Activated T-helper 17 cell treated with anti-CD3 and anti-CD28 coated beads, Interleukin-2, amount 50 U/mL, for 72 hours (primary cell): ENCODE measurements at places on chromosomes 6 and 20. TPM values are rescaled to one million over a fixed set of nuclear protein-coding genes. Genes with fewer than 3 reads are reported as not detected.

MYH7B gene
- total RNA-seq, result 0.29 TPM

CTAGE9 gene
- total RNA-seq, result not detected

SALL4 gene
- 0.50 TPM for total RNA-seq

PRDM13 gene
- total RNA-seq, result not detected

OR2H1 gene
- total RNA-seq, result not detected

TULP1 gene
- not detected for total RNA-seq

TRIM10 gene
- total RNA-seq, result not detected

ZSCAN23 gene
- 0.24 TPM for total RNA-seq

FAM162B gene
- total RNA-seq, result not detected

CHMP4B gene
- total RNA-seq, result 63.5 TPM

GRCh38 chr20:63945921-63946920 is 10.0 kb downstream of the UCKL1 start:
- no peak for ATAC-seq
- H3K36me3 ChIP-seq, result peaks cover 24% of the 10 kb centered on the region
- H3K4me3 ChIP-seq, result peak overlapping the region; percentile 74

DNA sequence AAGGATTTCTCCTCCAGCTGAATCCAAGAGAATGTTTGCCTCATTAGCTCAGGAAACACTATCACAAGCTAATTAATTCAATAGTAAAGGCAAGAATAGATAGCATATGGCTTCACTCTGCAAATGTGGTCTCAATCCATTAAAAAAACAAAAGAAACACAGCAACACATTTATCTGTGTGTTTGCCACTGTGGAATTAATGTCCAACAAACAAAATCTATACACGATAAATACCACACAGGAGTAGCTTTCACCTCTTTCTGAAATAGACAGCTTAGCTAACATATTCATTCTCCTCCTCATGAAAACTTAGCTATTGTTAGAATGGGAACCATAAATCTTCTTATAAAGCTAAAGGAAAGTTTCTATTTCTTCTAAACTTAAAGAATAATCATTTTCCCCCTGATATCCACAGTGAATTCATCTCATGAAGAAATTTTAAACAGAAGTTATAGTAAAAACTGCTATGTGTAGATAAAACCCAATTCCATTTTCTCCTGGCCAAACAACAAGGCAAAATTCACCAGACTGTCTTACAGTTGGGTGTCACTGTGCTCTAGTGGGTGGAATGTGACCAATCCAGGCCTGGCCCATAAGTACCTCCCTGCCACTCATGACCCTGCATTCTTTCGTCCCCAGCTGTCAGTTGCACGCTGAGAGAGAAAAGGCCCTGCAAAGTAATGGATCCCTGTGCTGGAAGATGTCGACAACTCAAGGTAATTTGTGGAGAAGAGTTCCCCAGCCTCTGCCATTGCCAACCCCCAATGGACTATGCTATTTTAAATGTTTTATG is 92.9 kb upstream of the NRSN1 start:
- H3K27me3 ChIP-seq, result no peaks in the 10 kb centered on the region
- no peak for ATAC-seq
- no peak overlapping the region for H3K27ac ChIP-seq

DNA sequence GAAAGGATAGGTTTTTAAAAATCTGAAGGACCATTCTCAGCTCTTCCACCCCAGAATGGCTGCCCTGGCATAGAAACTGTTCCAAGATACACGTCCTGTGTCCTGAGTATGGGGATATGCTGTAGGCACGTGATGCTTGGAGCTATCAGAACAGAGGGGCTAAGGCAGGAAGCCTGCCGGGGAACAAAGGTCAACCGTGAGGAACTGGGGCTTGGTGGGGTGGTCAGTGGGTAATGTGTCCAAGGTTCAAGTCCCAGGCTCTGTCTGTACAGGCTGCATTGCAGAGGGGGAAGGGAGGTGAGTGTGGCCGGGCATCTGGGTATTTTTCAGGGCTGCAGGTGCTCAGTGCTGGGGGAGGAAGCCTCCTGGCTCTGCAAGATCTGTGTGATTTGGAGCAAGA is 479.6 kb upstream of the CHD6 start:
- no peaks in the 10 kb centered on the region for H3K4me1 ChIP-seq
- ATAC-seq, result no peak
- no peaks in the 10 kb centered on the region for H3K36me3 ChIP-seq
- no peak overlapping the region for H3K4me3 ChIP-seq

GRCh38 chr20:1388253-1388652 is 4.6 kb downstream of the FKBP1A start:
- H3K4me1 ChIP-seq, result peaks cover 56% of the 10 kb centered on the region
- H3K4me3 ChIP-seq, result peak overlapping the region; percentile 79
- ATAC-seq, result no peak

- H3K27me3 ChIP-seq, result no peaks in the 10 kb centered on the region
- H3K27ac ChIP-seq, result no peak overlapping the region
- peaks cover 56% of the 10 kb centered on the region for H3K36me3 ChIP-seq
- no peak overlapping the region for H3K4me3 ChIP-seq
Measured at GRCh38 chr6:13807696-13808095, 6.7 kb downstream of the MCUR1 start.

GRCh38 chr6:168634541-168635328 is 193.8 kb downstream of the SMOC2 start:
- no peak overlapping the region for H3K27ac ChIP-seq
- H3K4me3 ChIP-seq, result no peak overlapping the region
- no peaks in the 10 kb centered on the region for H3K4me1 ChIP-seq
- no peak for ATAC-seq

DNA sequence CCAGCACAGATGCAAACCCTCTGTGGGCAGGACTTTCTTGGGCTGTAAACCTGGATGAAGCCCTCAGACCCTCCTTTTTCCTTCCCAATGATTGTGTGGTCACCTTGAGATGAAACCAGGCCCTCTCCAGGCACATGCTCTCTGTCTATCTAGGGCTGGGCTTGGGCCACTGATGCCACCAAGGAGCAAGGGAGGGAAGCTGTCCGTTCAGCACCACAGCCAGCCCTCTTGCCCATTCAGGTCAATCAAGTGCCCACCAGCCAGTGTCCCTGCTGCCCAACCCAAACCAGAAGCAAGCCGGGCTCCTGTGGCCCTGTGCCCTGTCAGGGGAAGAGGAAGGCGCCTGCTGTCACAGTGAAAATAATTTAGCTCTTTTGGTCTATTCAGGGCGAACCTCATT is 8.0 kb downstream of the STMN3 start:
- no peak overlapping the region for H3K27ac ChIP-seq
- H3K27me3 ChIP-seq, result no peaks in the 10 kb centered on the region
- H3K36me3 ChIP-seq, result no peaks in the 10 kb centered on the region

DNA sequence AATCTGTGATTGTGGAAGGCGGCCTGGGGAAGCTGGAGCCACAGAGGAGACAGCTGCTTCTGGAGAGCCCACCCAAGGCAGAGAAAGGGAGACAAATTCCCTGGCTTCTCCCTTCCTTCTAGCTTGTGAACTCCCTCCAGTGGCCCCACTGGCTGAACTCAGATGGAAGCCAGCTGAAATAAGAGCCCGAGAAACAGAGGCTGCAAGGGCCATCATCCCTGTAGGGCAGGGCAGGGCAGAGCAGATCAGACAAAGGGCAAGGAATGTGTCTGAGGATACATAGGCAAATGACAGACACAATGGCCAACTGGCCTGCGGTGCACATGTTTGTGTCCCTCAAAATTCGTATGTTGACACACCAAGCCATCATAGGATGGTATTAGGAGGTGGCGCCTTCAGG is 25.3 kb downstream of the MDFI start:
- peaks cover 26% of the 10 kb centered on the region for H3K27me3 ChIP-seq
- no peaks in the 10 kb centered on the region for H3K4me1 ChIP-seq

- H3K27ac ChIP-seq, result peak overlapping the region; percentile 56
- H3K36me3 ChIP-seq, result peaks cover 62% of the 10 kb centered on the region
- peaks cover 8% of the 10 kb centered on the region for H3K4me1 ChIP-seq
- H3K27me3 ChIP-seq, result no peaks in the 10 kb centered on the region
- no peak for ATAC-seq
- H3K4me3 ChIP-seq, result no peak overlapping the region
Measured at GRCh38 chr20:25686081-25687067, 10.3 kb downstream of the ZNF337 start.

GRCh38 chr6:57324538-57324937 is 7.1 kb downstream of the PRIM2 start:
- H3K36me3 ChIP-seq, result peaks cover 98% of the 10 kb centered on the region
- no peaks in the 10 kb centered on the region for H3K27me3 ChIP-seq
- no peak overlapping the region for H3K4me3 ChIP-seq
- H3K4me1 ChIP-seq, result peaks cover 31% of the 10 kb centered on the region
- H3K27ac ChIP-seq, result no peak overlapping the region
